T-helper 9 cell (primary cell): ENCODE measurements at places on chromosomes 13 and 19.

- DNase-seq = no peak
These were observed 15.7 kb downstream of the CAB39L start for GRCh38 chr13:49428041-49428763.

DNA sequence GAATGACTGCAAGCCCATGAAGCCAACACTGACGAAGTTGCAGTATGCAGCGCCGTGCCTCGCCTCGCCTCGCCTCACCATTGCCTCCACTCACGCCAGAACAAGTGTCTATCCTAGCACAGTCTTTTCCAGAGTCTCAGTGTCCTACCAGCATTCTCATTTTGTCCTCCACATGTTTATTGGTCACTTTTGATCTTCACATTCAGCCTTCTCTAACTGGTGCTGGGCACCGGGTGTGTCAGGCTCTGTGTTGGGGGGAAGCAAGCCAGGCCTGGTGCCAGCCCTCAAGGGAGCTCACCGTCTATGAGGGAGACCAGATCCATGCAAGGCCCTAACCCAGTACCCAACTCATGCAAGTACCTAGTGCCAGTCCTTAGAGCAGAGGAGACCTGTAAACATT, 69.7 kb upstream of the GPR183 start:
- DNase-seq = no peak

- no peak for DNase-seq
These were observed 1937.6 kb downstream of the PCDH9 start for GRCh38 chr13:65292488-65292901.

DNA sequence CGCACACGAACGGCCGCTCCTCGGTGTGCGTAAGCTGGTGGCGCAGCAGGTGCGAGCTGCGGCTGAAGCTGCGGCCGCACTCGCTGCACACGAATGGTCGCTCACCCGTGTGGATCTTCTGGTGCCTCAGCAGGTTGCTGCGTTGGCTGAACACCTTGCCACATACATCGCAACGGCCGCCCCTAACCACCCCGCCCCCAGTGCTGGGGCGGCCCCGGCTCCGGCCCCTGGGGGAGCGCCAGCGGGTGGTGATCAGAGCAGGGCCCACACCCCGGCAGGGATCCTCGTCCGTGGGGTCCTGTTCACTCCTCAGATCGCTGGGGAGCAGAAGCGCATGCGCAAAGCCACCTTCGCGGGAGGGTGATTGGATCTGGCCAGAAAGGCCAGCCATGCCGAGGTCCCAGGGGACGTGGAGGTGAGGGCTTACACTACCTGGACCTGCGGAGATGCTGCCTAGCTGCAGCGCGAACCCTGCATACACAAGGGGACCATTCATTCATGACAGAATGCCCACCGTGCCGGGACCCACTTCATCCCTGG, 4.7 kb upstream of the UBE2M start:
- DNase-seq = no peak

GRCh38 chr19:7348587-7349230, at the start of gene ARHGEF18:
ARHGEF18 (plus strand) TSS chr19:7348937; CDS start chr19:7362891, 13,954 bp downstream.
- no peak for DNase-seq

DNA sequence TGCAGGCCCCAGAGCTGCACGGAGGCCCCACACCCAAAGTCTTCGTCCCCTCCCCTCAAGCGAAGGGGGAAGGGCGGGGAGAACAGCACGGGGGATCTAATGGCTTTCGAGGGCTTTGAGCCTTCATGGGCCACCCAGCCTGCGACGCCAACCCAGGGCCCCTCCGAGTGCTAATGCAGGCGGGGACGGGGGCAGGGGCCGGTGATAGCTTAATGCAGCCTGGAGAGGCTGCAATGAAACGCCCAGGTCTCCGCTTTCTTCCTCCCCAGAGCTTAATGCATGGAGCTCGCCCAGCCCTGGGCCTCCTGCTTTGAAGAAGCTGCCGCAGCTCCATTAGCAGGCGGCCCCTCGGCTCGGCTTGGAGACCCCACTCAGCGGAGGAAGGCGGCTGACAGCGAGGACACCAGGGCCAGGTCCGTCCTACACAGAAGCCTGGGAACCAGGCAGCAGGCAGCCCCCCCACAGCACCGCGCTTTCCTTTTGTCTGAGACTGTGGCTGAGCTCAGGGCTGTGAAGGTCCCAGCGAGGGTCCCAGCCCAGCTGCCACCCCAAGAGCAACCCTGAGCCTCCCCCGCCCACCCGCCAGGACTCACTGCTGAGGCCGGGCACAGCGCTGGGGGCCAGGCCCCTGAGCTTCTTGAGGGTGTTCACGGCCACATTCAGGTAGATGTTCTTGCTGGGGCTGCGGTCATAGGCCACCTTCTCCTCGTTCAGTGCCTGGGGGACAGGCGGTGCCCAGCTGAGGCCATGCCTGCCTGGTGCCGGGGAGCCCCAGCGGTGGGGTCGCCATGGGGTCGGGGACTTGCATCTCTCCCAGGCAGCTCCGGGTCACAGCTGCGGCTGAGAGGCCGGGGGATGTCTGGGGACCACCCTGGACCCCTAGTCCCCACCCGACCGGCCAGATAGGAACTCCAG, 7.5 kb upstream of the ATP8B3 start:
- DNase-seq = no peak

- no peak for DNase-seq
These were observed 10.3 kb downstream of the GNA15 start for GRCh38 chr19:3145909-3146676.

GRCh38 chr13:76764429-76764828, 121.8 kb downstream of the KCTD12 start:
- DNase-seq = no peak
